Astrocyte of the spinal cord (primary cell): ENCODE measurements at places on chromosomes 16 and 17.

- no peak for DNase-seq
Observed at GRCh38 chr17:27352448-27353032, 58.6 kb downstream of the WSB1 start.

GRCh38 chr16:51500306-51500705 lies 349.2 kb upstream of the SALL1 start:
- DNase-seq, result peak; percentile 56

DNA sequence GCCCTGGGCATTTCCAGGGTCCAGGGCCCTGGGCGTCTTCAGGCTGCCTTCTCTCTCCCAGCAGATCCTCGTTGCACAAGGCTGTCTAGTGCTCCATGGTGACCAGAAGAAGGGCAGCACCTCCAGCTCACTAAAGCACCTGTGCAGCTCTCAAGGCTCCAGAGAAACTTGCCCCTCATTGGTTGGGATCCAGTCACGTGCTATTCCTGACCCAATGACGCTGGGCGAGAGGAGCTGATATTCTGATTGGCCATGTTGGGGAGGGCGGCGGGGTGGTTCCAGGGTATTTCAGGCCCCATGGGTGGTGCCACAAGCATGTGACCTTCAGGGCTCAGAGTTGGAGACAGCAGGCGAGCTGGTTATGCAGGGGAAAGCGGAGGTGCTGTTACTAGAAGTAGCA lies 309.1 kb downstream of the TOX3 start:
- no peak for DNase-seq

- DNase-seq, result no peak
Observed at GRCh38 chr16:24396350-24397271, 140.5 kb downstream of the CACNG3 start.

- DNase-seq, result no peak
Observed at GRCh38 chr16:84838383-84838948, 18.7 kb downstream of the CRISPLD2 start.

DNA sequence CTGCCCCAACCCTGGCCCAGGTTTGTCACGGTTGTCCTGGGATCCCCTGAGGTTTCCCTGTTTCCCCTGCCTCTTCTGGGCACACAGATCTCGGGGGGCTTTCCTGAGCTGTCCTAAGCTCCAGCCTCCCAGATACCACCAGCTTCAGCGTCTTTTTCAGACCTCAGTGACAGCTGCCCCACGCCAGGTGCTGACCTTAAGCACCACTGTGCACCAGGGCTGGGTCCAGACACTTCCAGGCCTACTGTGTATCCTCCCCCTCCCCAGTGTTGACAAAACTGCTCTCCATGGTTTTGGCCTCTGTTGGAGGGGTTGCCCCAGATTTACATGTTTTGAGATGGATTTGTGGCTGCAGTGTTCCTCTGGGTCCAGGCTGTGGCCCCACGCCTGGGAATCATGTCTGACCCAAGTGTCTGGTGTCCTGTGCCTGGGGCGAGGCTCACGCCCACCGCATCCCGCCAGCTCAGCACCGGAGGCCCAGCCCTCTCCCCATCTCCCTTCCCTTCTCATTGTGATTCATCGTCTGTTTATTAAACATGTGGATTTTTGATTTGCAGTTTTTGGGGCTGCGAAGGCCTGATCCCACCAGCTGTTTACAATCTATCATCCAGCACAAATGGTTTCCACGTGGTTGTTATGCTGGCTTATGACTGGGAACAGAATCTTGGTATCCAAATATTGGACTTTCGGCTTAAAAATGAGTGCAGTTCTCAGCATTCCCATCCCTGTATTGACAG lies 82.1 kb downstream of the METRNL start:
- peak; percentile 19 for DNase-seq

DNA sequence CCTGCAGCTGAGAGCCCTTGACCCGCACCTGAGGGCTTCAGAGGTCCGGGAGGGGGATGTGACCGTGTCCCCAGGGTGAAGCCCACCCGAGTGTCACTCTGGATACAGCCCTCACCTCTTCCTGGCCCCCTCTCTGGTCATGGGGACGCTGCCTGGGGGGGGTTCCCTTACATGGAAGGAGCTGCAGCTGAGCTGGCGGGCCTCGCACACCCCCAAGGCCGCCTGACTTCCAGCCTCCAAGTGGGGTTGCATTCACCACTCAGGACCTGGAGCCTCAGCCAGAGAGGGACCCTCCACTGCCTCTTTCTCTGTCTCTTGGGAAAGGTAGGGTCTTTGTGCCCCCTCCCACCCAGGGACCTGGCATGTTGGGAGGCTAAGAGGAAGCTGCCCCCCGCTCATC lies 284.6 kb downstream of the SEC14L1 start:
- no peak for DNase-seq

DNA sequence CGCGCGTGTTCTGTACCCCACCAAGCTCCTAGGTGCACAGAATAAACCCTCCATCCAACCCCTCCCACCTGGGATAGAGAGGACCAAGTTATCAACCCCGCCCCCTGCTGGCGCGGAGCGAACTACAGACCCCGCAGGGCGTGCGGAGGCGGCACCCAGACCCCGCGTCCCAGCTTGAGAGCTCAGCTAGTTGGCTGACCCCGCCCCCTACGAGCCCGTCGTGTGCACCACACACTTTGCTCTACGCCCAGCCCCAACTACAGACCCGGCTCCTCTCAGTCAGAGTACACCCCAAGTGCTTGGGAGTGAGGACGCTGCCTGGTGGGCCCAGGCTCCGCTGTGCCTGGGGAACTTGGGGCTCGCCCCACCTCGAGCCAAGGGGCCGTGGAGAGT lies 1.5 kb downstream of the GRIN2A start:
- no peak for DNase-seq

DNA sequence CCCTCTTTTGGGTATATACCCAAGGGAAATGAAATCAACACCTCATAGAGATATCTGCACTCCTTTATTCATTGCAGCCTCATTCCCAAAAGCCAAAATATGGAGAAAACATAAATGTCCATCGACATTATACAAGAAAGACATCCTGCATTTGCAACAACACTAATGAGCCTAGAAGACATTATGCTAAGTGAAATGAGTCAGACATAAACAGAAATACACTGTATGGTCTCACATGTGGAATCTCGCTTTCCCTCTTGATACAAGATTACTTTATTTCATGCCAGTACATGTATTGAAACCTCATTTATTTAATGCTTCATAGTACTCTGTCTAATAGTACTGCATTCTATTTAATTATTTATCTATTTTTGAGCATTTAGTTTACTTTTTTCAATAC lies 157.2 kb downstream of the ZNF18 start:
- DNase-seq, result no peak

GRCh38 chr17:38329808-38330730 lies 13.7 kb downstream of the GPR179 start:
- DNase-seq, result no peak

GRCh38 chr16:50613964-50614474 lies 65.8 kb downstream of the NKD1 start:
- no peak for DNase-seq

- DNase-seq, result no peak
Observed at GRCh38 chr16:760545-761343, at the start of gene MSLN. Gene MSLN (plus strand): TSS chr16:760734. CDS start chr16:762681, 1,947 bp downstream.

GRCh38 chr17:4980644-4981216 lies 6.7 kb downstream of the CAMTA2 start:
- peak; percentile 52 for DNase-seq

DNA sequence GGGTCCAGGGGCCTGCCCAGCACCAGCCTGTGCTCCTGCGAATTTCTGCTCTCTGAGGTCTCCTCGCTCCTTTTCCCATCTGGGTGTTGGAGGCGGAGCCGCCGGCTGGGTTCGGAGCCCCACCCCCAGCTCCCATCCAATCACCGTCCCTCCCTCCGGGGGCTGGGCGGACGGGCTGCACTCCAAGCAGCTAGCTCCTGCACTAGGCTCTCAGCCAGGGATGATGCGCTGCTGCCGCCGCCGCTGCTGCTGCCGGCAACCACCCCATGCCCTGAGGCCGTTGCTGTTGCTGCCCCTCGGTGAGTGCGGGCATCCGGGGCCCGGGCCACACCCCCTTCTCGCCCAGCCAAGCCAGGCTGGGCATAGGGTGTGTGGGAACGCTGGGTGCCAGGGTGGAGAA lies at the start of gene NRN1L:
NRN1L (plus strand) TSS at position 202 of the 400 bp plus-strand sequence; CDS start at position 221, 19 bp downstream.
- DNase-seq, result peak; percentile 89

DNA sequence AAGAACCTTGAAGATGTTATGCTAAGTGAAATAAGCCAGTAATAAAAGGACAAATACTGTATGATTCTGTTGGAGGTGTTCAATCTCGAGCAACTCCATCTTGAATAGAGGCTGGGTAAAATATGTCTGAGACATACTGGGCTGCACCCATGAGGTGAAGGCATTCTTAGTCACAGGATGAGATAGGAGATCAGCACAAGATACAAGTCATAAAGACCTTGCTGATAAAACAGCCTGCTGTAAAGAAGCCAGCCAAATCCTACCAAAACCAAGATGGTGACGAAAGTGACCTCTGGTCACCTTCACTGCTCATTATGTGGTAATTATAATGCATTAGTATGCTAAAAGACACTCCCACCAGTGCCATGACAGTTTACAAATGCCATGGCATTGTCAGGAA lies 98.1 kb downstream of the RGS9 start:
- no peak for DNase-seq

DNA sequence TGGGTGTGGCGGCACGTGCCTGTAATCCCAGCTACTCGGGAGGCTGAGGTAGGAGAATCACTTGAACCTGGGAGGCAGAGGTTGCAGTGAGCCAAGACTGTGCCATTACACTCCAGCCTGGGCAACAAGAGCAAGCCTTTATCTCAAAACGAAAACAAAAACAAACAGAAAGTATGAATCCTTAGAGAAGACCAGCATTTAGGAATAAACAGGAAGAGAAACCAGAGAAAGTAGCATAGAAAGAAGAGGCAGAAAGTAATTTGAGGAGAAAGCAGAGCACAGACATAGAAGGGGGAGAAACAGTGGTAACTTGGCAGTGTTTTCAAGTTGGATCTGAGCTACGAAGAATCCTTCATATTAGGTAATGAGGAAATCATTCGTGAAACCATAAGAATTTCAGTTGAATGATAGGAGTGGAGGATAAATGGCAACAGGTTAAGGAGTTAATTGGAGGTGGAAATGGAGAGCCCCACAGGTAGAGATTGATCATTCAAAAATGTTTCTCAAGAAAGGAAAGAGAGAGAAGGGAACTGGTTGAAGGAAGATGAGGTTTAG lies 9.7 kb upstream of the CCL2 start:
- no peak for DNase-seq

- DNase-seq, result no peak
Observed at GRCh38 chr16:50153596-50154419, 702 bp downstream of the TENT4B start.

DNA sequence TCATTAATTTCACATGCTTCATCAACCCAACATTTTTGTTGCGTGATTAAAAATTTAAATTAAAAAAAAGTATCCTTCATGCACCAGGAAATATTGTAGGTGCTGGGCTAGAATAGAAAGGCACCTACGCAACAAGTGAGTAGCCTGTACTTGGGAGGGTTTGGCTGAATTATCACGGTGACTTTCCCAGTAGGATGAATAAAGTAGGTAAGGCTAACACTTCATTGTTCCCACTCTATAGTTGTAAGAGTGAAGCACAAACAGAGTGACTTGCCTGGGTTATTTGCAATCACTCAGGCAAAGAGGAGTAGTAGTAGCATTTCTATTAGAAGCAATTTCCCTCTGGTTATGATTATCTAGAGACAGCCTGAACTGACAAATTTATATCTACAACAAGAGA lies 62.5 kb downstream of the DNAH3 start:
- no peak for DNase-seq

DNA sequence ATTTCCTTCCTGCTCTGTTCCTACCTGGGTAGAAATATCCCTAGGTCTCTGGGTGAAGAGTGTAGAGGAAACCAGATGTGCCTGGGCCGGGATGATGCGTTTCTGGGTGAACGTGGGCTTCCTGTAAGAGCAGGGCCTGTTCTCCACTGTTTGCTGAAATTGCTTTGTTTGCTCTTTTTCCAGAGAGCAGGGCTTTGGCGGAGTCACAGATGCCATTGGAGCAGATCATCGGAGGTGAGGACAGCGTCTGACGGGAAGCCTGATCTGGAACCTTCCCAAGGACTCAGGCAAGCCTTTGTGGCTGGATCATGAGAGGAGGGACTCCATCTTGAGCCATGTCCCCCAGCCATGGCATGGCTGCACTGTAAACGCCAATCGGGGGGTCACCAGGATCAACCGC lies 15.4 kb downstream of the DHODH start:
- DNase-seq, result no peak

DNA sequence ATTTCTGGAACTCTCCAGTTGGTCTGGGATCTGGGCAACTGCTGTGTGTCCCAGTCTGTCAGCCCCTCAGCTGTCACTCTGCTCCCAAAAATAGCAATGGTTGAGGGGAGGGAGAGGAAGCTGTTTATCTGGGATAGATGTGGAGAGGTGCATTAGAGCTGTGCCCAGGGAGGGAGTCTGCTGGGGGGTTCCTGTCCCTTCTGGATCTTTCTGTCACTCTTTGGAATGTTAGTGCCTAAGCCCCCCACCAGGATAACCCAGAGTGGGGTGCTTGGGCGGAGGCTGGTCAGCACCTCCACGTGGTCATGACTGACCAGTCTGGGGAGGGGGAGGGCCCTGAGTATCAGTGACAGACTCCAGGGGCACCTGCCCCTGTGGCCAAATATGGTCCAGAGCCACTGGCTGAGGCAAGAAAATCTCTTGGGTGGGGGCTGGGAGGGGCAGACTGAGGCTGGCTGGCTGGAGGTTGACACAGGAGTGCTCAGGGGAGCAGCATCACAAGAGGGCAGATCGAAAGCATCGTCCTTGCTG lies at the start of gene UNC45B:
UNC45B (plus strand) TSS at position 443 of the 531 bp plus-strand sequence. CDS start 447 bp downstream, outside the sequence.
- no peak for DNase-seq

DNA sequence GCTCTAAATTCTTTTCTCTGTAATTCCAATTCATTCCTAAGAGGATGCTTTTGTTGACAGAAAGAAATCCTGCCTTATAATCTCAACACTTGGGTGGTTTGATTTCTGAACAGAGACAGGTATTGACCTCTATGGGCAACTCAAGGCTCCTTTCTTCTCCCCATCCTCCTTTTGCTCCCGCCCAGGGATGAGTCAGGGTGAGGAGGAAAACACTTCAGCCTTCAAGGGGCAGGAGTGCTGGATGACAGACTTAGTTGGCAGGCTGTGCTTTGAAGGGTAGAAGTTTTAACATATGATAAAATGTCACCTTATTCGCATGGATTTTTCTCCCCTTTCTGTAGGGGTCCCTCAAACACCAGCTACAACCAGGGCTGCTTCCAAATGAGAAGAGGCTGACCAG lies 16.7 kb upstream of the TOM1L1 start:
- DNase-seq, result no peak

GRCh38 chr17:81406117-81406953 lies 11.1 kb downstream of the BAHCC1 start:
- no peak for DNase-seq

DNA sequence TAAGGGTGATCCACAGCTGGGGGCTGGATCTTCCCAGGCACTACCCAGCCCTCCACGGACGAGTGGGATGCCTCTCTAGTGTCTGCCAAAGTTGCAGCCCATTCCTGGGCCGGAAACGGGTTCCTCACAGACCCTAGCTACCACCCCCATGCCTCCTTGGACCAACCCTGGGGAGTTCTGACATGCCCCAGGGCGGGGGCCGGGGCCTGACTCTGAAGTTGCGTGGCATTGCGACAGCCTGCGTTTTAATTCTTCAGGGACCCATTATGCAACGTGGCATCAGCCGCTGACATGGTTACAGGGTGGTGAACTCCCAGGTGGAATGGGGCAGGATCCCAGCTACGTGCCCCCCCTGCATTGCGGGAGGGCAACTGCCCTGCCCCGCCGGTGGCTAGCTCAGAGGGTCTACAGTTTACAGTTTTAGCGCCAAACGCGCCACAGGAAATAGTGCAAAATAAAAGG lies 2.7 kb downstream of the CBX4 start:
- DNase-seq, result no peak

- no peak for DNase-seq
Observed at GRCh38 chr16:73046202-73046848, 1.6 kb downstream of the ZFHX3 start.
